ENCODE measurements at places on chromosomes 5 and 9.

DNA sequence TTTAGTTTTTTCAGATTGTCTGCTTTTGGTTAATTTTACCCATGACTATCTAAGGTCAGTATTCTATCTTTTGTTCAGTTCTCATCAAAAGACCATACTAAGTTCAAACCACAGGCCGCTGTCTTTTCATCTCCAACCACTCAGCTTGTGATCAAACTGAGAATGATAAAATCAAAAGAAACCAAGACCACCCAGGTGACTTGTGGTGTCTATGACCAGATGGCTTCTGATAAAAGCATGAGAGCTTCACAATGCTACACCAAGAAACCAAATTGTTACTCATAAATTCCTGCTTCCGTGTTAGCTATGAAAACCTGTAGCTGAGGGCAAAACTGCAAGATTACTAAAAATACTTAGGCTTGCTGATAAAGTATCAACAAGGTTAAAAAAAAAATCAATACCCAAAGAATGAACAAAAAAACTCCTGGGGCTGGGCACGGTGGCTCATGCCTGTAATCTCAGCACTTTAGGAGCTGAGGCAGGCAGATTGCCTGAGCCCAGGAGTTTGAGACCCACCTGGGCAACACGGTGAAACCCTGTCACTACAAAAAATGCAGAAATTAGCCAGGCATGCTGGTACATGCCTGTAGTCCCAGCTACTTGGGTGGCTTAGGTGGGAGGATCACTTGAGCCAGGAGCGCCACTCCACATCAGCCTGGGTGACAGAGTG is 25.8 kb upstream of the GPX8 start:
- DNase-seq = no peak

- no peak for DNase-seq
Observed at GRCh38 chr5:179819296-179820126, 1.2 kb upstream of the SQSTM1 start.

DNA sequence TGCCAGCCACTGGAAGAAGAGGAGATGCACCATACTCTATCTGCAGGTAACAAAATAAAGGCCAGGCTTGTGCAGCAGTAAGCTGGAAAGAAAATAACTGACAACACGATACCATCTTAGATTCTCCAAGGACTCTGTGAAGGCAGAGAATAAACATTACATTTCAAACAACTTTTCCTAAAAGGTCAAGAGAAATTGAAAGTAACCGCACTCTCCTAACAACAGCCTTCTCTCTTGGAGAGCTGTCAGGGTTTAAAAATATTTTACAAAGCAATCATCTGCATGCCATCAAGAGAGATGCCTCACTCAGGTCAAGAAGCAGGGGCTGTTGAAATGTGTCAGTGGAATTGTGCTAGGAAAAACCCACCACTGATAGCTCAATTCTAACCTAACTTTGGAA is 13.5 kb upstream of the TTLL11 start:
- DNase-seq = no peak

GRCh38 chr5:125214080-125214479 is 467.6 kb upstream of the ZNF608 start:
- DNase-seq = no peak

DNA sequence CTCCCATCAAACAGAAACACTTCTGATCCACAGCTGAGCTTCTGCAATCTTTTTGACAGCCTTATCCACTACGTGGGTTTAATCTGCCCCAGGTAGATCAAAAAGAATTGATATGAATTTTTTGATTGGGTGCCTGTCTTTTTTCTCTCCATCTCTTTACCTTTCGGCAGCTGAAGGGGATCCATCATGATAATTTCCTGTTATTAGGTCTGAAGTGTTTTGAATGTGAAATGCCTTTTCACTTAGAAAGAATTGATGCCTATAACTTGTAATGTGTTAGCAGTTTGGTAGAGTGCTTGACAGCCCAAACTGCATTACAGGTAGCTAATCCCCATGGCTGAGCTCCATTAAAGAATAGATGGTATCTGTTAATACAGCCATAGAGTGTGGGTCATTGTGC is 745.4 kb downstream of the TLR4 start:
- DNase-seq = no peak

DNA sequence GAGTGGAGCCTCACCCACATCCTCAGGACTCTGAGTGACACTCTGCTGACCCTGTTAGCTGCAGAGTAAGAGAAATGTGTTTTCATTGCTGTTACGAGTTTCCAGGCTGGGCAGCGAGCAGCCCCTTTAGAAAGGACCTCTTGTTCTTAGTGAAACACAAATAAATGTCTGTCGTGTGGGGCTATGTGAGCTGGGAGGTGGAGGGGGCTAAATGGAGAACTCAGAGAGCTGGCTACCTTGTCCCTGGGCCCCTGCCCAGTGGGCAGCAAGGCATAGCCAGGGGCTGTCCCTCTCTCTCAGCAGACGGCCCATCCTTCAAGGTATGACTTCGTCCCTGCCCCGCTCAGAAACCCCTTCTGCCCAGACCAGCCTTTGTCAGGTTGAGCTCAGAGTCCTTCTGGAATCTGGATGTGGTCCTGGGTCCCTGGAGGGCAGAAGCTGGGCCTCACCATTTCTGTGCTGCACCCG is 10.2 kb downstream of the DCANP1 start:
- DNase-seq = no peak

- DNase-seq = no peak
Observed at GRCh38 chr9:95264954-95265615, 52.4 kb downstream of the FANCC start.

DNA sequence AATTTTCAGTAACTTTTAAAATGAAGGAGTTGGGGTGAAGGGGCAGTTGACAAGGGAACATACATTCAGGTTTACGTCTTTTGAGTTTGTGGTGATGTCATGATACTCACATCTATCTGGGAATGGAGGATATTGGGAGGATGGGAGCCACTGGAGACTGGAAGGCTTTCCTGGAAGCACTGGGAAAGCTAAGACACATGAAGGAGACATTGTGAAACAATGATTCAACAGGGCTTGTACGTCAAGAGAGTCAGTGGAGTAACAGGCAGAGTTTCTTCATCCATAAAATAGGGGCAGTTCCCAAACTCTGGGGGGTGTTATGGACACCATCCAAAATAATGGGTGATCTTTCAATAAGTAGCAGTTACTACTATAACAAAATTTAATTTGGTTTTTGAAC is 572.8 kb downstream of the CCDC171 start:
- DNase-seq = no peak

DNA sequence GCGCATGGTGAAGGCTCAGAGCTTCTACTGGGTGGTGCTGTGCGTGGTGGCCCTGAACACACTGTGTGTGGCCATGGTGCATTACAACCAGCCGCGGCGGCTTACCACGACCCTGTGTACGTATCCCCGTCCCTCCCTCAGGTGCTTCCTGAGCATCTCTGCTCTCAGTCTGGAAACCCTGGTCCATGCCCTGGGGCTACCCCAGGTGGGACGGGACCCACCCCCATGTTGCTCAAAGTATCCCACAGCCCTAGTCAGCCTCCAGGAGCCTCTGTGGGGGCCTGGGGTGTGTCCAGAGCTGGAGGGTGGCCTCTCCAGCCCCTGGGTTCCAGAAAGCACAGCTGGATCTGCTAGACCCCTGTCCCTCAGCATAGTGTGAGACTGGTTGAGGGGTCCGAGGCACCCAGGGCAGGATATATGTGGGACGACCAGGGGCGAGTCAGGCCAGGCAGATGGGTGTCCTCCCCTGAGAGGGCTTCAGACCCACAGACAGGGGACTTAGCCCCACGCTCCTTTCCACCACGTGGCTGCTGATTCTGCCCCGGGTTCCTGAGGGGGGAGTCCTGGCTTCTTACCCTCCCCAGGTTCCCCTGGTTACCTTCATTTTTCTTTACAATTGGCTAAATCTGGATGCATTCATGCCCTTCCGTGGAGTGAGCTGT is 94.0 kb downstream of the CACNA1B start:
- no peak for DNase-seq

- no peak for DNase-seq
Observed at GRCh38 chr5:10695759-10696543, 65.1 kb downstream of the DAP start.

GRCh38 chr5:57858905-57859304 is 376.3 kb upstream of the ACTBL2 start:
- no peak for DNase-seq

GRCh38 chr5:31487506-31487905 is 44.4 kb downstream of the DROSHA start:
- DNase-seq = no peak

DNA sequence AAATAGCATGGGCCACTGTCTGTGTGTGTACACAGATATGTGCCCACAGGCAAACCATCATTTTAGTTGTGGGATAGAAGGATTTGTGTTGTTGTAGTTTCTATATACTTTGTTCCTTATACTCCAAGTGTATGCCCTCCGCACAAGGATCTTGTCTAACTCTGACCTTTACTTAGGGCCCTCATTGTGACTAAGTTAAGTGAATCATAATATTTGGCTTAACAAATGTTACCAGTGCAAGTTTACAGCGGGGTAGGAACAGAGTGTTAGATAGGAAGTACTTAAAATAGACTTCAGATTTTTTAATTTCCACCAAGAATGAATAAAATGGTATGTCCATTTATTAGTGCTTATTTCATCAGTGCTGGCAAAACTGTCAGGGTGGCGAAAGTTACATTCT is 29.5 kb upstream of the CYFIP2 start:
- no peak for DNase-seq

DNA sequence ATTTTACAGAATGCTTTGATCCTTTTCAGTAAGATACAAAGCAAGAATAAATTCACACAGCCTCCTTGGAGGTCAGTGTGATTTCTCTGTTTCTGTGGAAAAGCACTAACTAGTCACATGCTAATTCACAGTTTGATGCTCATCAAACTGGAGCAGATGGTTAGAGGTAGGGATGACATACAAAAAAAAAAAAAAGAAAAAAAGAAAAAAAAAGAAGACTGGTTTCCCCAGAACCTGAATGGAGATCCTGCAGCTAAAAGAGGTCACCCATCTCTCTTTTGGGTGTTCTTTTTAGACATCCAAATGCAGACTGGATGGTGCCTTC is 123.7 kb upstream of the ANKRD55 start:
- no peak for DNase-seq

DNA sequence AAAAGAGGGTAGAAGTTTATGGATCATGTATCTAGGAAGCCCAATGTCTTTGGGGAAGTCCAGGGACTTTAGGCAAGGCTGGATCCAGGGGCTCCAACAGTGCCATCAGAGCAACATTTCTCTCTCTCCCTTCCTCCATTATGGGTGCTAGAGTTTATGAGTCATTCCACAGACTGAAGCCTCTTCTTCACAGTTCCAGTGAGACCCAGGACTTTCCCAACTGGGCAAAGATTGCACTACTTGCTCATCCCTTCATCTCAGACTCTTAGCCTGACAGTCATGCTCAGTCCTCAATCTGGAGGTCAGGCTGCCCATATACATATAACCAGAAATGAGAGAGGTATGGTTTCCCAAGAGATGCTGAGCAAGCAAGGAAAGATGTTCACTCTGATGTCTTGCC is 110.7 kb downstream of the FEM1C start:
- no peak for DNase-seq

- no peak for DNase-seq
Observed at GRCh38 chr9:96781552-96781951, 3.7 kb upstream of the ZNF510 start.

DNA sequence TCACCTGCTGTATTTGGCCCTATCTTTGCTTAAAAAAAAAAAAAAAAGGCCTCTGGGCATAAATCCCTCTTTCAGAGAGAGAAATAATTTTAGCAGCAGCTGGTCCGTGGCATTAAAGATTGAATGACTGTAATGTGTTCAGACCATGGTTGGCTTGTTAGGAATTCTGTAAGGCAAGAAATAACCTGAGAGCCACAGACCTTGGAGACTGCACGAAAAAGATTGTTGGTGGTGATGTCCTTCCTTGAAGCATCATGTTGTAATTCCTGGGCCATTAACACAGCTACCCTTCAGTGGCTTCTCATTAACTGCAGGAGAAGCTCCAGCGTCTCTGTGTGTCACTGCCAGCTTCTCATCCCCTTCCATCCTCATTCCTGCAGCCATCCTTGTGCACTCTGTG is 79.0 kb downstream of the SGCD start:
- DNase-seq = no peak

DNA sequence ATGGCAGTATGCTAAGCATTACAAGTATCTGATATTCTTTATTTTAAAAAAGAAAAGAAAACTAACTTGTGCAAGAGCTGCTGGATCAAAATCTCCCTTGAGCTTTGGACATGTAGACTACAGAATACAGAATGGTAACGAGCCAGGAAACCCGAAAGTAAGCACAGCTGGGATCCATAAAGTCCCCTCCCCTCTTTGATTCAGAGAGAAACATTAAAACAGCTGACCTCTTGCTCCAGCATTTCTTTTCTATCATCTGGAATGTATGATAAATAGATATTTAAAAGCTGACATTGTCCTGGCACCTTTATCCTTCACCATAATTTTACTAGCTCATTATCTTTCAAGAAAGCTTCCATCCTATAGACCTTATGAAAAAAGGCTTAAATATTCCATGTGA is 28.2 kb upstream of the LPAR1 start:
- no peak for DNase-seq

DNA sequence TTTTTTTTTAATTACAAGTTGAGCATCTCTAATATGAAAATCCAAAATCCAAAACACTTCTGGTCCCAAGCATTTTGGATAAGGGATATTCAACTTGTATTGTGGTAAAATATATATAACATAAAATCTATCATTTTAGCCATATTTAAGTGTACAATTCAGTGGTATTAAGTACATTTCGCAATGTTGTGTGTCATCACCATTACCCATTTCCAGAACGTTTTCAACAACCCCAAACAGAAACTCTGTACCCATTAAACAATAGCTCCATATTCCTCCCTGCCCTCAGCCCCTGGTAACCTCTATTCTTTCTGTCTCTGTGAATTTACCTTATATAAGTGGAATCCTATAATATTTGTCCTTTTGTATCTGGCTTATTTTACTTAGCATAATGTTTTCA is 24.9 kb downstream of the TICAM2 start:
- DNase-seq = no peak

- DNase-seq = no peak
Observed at GRCh38 chr5:100841358-100842076, 61.6 kb downstream of the ST8SIA4 start.

DNA sequence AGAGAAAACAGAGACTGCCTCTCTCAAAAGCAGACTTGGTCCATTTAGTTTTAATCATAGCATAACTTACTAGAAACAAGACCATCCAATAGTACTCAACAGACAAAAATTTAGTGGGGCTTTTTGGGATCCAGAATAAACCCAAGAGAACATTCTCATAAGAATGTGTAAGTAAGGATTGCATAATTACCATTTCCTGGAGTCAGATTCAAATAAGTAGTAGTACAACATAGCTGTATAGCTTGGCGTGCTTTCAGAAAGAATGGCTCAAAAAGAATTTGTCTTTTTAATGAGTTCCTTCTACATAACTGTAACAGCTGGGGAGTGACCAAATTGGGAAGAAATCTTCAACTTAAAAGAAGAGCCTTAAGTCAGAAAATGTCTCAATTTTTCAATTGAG is 145.4 kb downstream of the DENND1A start:
- no peak for DNase-seq

Data from naive thymus-derived CD8-positive, alpha-beta T cell (primary cell).